ENCODE measurements at places on chromosomes 2 and 18.

DNA sequence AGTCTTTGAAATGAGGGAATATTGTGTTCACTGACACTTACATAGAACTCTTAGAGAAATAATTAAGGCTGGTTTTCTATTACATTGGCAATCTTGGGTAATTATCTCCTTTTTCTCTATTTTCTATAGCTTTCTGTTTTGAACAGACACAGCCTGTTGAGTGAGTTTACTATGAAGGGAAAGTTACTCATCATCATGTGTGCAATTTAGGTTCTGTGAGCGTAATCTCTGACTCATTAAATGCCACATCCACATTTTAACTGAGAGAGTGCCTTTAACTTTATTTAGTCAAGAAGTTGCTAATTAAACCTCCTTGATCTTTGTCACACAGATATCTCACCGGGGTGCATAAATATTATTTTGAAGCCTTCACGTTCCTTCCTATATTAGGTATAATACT is 174.0 kb upstream of the SLC8A1 start:
- no peak for DNase-seq

DNA sequence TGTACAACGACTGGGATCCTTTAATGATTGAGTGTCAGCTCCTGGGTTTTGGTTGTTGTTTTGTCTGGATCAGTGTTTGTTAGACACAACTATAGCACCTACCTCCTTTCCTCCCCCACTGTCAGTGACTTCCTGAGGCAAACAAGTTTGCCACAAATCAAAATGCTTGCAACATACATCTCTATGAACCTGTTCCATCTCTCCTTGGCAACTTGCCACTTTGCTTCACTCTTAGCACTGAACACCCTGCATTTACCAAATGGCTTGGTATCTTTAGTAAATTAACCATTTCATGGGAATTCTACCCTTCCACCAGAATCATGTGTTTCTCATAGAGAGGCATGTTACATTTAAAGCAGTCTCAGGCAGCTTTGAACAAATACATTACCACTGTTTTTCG is 301.1 kb upstream of the TANK start:
- no peak for DNase-seq

DNA sequence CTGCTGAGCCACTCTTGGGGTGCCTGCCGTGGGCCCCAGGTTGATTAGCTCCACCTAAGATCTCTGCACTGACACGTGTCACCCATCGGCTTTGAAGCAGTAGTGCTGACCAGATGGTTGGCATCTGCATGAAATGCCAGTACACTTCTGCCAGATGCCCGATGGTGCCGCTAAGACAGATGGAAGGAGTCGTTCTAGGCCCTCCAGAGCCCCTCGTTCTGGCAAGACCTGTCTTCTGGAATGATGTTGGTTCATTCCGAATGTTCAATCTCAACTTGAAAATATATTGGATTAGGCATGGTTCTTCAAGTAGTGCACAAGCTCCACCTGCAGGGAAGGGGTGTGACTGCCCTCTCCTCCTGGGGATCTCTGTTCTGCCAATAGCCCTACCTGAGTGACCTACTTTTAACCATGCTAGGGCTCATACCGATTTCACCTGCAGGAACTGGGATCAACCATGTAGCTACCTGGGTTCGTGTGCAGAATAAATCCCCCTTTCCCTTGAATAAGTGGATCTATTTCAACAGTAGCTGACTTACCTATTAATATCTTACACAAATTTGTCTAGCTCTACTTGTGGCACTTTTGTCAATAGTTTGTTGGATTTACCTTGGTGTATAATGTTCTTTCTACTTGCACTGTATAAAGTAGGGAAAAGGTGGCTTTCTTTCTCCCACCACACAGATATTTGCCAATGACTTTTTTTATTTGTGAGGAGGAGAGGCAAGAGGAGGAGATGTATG is 342.6 kb downstream of the CTNNA2 start:
- DNase-seq = no peak

- no peak for DNase-seq
These were observed 107.5 kb downstream of the MSTN start for GRCh38 chr2:189954989-189955388.

GRCh38 chr2:230674401-230674800 is 38.2 kb upstream of the CAB39 start:
- no peak for DNase-seq
